ENCODE measurements at places on chromosomes 11 and 22. TPM values are rescaled to one million over a fixed set of nuclear protein-coding genes. Genes with fewer than 3 reads are reported as not detected.

DNA sequence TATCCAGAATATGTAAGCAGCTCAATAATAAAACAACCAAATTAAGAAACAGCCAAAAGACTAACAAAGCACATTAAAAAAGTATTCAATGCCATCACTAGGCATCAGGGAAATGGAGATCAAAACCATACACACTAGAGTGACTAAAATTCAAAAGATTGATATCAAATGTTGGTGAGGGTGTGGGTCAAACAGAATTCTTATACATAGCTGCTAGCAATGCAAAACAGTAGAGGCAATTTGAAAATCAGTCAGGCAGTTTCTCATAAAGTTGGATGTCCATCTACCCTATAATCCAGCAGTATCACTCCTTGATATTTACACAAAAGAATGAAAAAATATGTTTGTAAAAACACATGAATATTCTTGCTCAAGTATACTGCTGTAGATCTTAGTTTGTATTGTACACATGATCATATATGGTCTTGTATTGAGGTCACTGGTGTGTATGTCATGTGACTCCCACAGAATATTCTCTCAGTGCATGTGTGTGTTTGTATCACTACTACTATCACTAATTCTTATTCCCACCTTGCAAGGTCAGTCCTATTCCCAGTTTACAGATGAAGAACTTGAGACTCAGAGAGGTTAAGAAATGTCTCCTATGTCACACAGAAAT lies 54.9 kb downstream of the SLC5A1 start:
- DNase-seq: no peak

DNA sequence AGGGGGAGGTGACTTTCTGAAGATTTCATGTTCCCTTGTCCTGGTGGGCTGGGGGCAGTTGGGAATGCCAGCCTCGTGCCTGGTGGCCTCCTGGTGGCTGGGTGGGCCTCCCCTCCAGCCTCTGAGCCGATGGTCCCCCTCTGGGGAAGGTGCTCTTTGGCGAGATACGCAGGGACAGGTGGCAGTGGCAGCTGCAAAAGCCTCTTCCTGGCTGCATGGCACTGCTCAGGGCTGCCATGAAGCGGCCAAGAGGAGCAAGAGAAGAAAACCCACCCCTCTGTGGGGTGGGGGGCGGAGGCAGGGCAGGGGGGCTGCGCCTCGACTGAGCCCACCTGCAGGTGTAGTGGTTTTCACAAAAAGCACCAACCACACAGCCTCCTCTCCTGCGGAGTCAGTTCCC lies 61.8 kb upstream of the PHF21B start:
- DNase-seq: no peak

GRCh38 chr22:49867303-49868265 lies 13.9 kb downstream of the ZBED4 start:
- no peak for DNase-seq

The LRRC55 gene
- total RNA-seq: not detected

The RNF215 gene
- total RNA-seq: 10.9 TPM

Data from omental fat pad (tissue), 4 donors.